CD8-positive, alpha-beta memory T cell (primary cell): ENCODE measurements at places on chromosomes 13 and 19. TPM values are rescaled to one million over a fixed set of nuclear protein-coding genes. Genes with fewer than 3 reads are reported as not detected.

CEACAM7 gene
- total RNA-seq: not detected

CACNG7 gene
- total RNA-seq: not detected

GRCh38 chr13:86932776-86933334, 738.3 kb upstream of the SLITRK5 start:
- H3K27ac ChIP-seq: no peak overlapping the region
- DNase-seq: no peak
- H3K36me3 ChIP-seq: no peaks in the 10 kb centered on the region

- H3K4me1 ChIP-seq: no peaks in the 10 kb centered on the region
- H3K4me3 ChIP-seq: no peak overlapping the region
- DNase-seq: no peak
- H3K36me3 ChIP-seq: no peaks in the 10 kb centered on the region
- H3K27ac ChIP-seq: no peak overlapping the region
These were observed 10.7 kb downstream of the TM6SF2 start for GRCh38 chr19:19262190-19263057.

SIGLEC14 gene
- total RNA-seq: 0.33 TPM

GRCh38 chr13:24159357-24159756, 1.2 kb upstream of the SPATA13 start:
- no peak for DNase-seq
- peaks cover 6% of the 10 kb centered on the region for H3K27me3 ChIP-seq
- H3K27ac ChIP-seq: no peak overlapping the region

GRCh38 chr19:34155686-34156085, 16.6 kb upstream of the LSM14A start:
- no peak overlapping the region for H3K4me3 ChIP-seq
- DNase-seq: no peak
- no peaks in the 10 kb centered on the region for H3K27me3 ChIP-seq
- H3K4me1 ChIP-seq: no peaks in the 10 kb centered on the region
- H3K36me3 ChIP-seq: no peaks in the 10 kb centered on the region
